ENCODE measurements at places on chromosomes 4 and X.

DNA sequence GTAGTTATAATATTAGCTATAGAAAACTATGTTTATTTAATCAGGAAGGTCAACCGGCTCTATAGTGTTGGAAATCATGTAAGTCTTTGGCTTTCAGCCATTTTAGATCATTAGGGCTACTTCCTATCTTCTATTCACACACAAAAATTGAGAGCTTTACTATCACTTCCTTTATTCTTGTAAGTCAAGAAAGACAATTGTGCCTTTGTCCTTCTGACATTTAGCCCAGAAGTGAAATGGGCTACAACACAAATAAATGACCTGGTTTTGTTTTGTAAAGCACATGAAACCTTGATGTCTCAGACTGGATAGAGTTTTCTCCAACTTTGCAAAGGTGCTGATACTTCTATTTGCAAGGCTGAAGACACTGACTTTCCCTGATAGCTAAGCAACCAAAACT is 122.4 kb upstream of the ACSL4 start:
- no peak for DNase-seq

DNA sequence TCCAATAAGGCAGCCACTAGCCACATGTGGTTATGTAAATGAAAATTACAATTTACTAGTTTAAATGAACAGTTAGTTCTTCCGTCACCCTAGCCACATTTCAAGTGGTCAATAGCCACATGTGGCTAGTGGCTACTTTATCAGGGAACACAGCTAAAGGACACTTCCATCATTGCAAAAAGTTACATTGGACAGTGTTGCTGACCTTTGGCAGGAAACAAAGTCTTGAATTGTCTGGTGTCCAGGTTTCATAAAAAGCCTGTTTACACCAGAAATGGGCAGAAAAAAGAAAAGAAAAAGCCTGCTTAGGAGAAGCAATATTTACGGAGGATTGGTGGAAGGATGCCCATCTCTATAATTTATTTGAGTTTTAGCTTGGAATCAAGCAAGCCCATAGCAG is 38.6 kb downstream of the RWDD4 start:
- no peak for DNase-seq

- DNase-seq: no peak
These were observed 31.6 kb upstream of the LSM6 start for GRCh38 chr4:146143888-146144287.

DNA sequence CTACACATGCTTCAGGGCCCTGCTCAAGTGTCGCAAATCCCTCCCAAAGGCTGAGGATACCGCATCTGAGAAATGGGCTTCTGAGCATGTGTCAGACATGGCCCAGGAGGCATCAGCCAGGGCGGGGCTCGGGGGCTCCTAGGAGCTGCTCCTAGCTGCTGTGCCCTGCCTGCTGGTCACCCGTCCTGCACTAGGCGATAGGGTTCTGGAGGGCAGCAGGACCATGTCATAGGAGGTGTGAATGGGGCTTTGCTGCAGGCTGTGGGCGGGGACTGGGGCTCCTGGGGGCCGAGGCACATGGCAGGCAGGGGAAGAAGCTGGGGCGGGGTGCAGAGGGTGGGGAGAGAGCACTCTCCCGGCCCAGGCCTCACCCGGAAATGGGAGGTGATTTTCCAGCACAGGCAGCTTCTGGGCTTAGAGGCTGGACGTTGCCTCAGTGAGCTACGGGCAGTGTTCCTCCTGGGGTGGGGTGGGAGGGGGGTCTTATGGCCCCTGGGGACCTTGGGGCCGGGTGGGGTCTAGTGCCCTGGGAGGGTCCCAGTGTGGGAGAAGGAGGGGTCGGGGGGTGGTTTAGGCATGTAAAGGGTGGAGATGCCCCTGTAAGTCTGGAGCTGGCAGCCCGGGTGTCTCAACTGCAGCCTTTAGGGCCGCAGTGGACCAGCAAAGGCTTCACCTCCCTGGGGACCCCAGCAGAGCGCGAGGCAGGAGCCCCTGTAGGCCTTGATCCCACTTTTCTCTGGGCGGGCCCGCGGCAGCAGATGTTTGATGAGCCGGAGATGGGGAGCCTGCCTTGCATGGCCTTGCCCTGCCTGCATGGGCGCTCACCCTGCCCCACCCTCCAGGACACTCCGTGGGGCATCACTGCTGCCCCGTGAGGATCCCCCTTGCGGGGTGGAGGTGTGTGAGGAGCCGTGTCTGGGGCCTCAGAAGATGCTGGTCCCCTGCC is 98.6 kb upstream of the LRPAP1 start:
- no peak for DNase-seq

- DNase-seq: no peak
These were observed 101.5 kb downstream of the SORBS2 start for GRCh38 chr4:185710487-185710995.
